Vagina (tissue), 2 donors: ENCODE measurements at places on chromosomes 6 and 20. TPM values are rescaled to one million over a fixed set of nuclear protein-coding genes. Genes with fewer than 3 reads are reported as not detected.

The FAXC gene
- 6.6 TPM for total RNA-seq

- peaks cover 79% of the 10 kb centered on the region for H3K4me1 ChIP-seq
- H3K27ac ChIP-seq = peak overlapping the region; percentile 95
- no peaks in the 10 kb centered on the region for H3K27me3 ChIP-seq
- DNase-seq = no peak
- peak overlapping the region; percentile 24 for H3K4me3 ChIP-seq
These were observed 3.1 kb downstream of the TRAF3IP2 start for GRCh38 chr6:111602481-111603011.

The BACH2 gene
- 6.4 TPM for total RNA-seq

GRCh38 chr6:137878029-137878428, 11.0 kb downstream of the TNFAIP3 start:
- H3K4me1 ChIP-seq = peaks cover 14% of the 10 kb centered on the region
- H3K36me3 ChIP-seq = no peaks in the 10 kb centered on the region
- H3K4me3 ChIP-seq = no peak overlapping the region
- no peak for DNase-seq
- H3K27ac ChIP-seq = peak overlapping the region; percentile 12

The WFDC10B gene
- total RNA-seq = not detected

The ADGB gene
- not detected for total RNA-seq

DNA sequence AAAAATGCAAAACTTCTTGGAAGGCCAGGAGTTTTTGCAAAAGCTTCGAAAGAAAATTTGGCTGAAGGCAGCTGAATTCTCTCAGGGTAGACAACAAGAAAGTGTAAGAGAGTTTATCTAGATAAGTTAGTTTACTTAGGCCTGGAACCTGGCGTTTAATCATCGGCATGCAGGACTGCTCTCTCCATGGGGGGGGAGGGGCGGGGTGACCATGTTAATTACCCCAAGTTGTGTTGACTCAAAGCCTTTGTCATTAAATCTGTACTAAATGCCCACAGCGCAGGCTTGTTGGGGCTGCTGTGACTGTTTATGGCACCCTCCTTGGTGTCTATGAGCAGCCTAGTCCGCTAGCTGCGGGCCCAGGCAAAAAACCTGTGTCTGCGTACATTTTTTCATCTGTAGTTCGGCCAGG, 20.1 kb upstream of the ZNF451 start:
- no peaks in the 10 kb centered on the region for H3K36me3 ChIP-seq
- no peaks in the 10 kb centered on the region for H3K4me1 ChIP-seq
- H3K27ac ChIP-seq = no peak overlapping the region
- DNase-seq = no peak

The SIRPB1 gene
- total RNA-seq = 2.5 TPM

DNA sequence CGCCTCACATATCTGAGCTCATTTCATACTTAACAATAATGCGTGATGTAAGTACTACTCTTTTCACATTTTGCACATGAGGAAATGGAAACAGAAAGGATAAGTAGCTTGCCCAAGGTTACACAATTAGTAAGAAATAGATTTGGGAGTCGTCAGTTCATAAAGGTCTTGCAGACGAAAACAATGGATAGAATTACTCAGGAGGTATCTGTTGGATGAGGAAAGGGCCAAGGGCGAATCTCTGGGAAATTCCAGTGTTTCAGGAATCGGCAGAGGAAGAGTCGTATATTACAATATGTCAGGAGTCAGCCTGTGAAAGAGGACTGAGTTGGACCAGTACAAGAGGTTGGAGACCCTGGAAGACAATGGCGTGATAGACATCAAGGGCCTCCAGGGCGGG, 12.8 kb upstream of the EDN1 start:
- H3K4me3 ChIP-seq = no peak overlapping the region
- no peak for DNase-seq
- no peaks in the 10 kb centered on the region for H3K36me3 ChIP-seq
- no peak overlapping the region for H3K27ac ChIP-seq

GRCh38 chr6:23448281-23448680, 677.7 kb upstream of the NRSN1 start:
- H3K36me3 ChIP-seq = no peaks in the 10 kb centered on the region
- peaks cover 17% of the 10 kb centered on the region for H3K4me1 ChIP-seq

DNA sequence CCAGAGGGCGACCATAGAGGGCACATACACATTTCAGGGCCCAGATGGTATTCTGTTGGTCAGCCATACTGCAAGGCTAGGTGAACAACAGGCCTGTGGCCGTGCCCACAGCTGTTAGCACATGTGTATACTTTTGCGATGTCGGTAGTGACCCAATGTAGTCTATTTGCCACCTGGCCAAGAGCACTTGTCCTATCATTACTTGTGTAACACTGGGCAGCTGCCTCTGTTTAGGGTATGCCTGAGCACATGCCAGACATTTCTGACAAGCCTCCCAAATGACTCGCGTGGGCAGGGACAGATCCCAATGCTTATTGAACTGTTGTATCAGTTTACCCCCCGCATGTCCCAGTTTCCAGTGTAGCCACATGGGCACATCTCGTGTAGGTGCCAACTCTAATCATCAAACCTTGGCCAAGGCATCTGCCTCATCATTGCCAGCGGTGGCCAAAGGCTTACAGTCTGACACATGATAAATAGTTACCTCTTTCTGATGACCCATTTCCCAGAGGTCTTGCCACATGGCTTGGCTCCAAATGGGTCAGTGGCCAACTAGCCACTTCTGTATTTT, 74.4 kb upstream of the FBXL4 start:
- no peak overlapping the region for H3K27ac ChIP-seq
- no peaks in the 10 kb centered on the region for H3K36me3 ChIP-seq
- H3K4me1 ChIP-seq = no peaks in the 10 kb centered on the region
- no peaks in the 10 kb centered on the region for H3K27me3 ChIP-seq
- DNase-seq = no peak

The TREML2 gene
- not detected for total RNA-seq

The KCNQ5 gene
- 3.9 TPM for total RNA-seq

The RAMACL gene
- total RNA-seq = 2.2 TPM

The GPR63 gene
- total RNA-seq = 2.5 TPM

DNA sequence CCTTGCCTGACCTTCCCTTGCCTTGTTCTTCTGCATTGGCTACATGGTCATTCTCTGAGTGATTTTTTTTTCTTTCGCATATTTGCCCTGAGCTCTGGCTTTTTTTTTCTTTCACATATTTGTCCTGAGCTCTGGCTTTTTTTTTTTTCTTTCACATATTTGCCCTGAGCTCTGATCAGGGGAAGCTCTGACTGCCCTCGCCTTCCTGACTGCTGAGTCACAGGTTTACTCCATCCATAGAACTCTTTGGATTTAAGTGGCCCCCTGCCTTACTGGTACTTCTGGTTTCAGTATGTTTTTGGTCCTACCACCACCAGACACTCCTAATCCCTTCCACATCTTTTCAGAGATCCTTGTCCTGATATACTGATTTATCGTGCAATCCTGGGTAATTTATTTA, 201.1 kb downstream of the OGFRL1 start:
- no peak overlapping the region for H3K27ac ChIP-seq
- no peak for DNase-seq
- H3K27me3 ChIP-seq = no peaks in the 10 kb centered on the region
- no peaks in the 10 kb centered on the region for H3K36me3 ChIP-seq
- no peak overlapping the region for H3K4me3 ChIP-seq

The TMX4 gene
- total RNA-seq = 33.9 TPM

DNA sequence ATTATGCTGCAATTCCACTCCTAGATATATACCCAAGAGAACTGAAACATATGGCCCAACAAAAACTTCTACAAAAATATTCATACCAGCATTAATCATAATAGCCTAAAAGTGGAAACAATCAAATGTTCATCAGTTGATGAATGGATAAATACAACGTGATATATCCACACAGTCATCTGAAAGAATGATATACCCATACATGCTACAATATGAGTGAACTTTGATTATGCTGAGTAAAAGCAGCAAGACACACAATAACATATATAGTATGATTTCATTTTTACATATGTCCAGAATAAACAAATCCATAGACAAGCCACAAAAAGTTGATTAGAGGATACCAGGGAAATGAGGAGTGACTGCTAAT, 30.7 kb downstream of the CDK19 start:
- no peak overlapping the region for H3K4me3 ChIP-seq
- H3K27me3 ChIP-seq = no peaks in the 10 kb centered on the region
- H3K36me3 ChIP-seq = no peaks in the 10 kb centered on the region
- no peak for DNase-seq
- H3K4me1 ChIP-seq = peaks cover 16% of the 10 kb centered on the region
- no peak overlapping the region for H3K27ac ChIP-seq

GRCh38 chr6:135094403-135094821, 39.8 kb upstream of the HBS1L start:
- H3K27me3 ChIP-seq = no peaks in the 10 kb centered on the region
- H3K27ac ChIP-seq = no peak overlapping the region
- DNase-seq = no peak

The LRRC73 gene
- not detected for total RNA-seq

The SEMG1 gene
- not detected for total RNA-seq
